ENCODE measurements at places on chromosomes 7 and 10. TPM values are rescaled to one million over a fixed set of nuclear protein-coding genes. Genes with fewer than 3 reads are reported as not detected.

- DNase-seq, result no peak
Observed at GRCh38 chr7:55730197-55730596, 132.4 kb downstream of the SEPTIN14 start.

DNA sequence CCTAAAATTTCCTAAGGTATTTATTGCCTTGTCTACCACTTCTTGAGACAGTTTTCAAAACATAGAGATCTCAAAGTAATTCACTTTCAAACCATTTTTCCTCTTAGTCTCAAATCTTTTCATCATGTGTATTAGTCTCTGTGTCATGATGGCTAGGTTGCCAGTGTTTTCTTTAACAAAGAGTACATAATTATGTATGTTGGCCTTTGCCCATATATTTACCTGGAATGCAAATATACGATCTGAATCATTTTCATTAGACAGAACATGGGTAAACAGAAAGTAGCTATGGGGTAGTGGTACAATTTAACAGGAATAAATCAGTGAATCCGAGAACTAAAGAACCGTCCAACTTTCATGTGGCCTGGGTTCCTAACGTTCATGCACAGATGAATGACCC is 852.1 kb upstream of the MBL2 start:
- no peak for DNase-seq

- DNase-seq, result no peak
Observed at GRCh38 chr10:32110790-32111189, 54.6 kb upstream of the KIF5B start.

DNA sequence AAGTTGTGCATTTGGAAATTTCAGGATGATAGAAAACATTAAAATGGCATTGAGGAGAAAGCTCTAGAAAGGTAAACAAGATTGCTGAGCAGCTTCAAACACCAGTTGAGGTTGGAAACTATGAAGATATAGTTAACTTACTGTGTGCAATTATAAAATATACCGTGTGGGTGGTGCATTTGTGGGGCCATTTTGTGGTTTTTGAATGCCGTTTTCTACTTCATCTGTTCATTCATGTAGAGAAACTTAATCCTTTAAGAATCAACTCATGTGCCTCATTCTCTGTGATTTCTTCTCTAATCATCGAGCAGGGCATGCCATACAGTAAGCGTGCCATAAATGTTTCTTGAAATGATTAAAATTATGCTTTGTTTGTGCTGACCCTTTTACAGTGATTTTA is 232.8 kb upstream of the TEX47 start:
- DNase-seq, result no peak

GRCh38 chr10:101085846-101086245 is 24.1 kb downstream of the KAZALD1 start:
- DNase-seq, result no peak

DNA sequence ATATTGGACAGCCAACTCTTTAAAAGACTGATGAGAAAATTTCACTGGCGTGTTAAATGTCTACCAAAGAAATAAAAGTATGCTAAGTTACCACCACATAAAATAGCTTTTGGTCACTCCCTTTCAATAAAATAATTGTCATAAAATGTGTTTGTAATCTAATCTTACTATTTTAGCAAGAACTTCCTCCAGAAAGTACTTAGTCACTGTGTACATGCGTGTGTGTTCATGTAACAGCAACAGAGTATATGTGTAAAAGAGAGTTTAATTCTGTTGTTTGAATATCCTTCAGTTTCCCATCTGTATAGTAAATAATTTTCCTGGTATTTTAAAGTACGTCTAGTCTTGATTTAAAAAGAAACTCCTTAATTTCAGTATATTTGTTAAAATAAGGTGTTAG is 35.0 kb upstream of the WASL start:
- no peak for DNase-seq

- DNase-seq, result no peak
Observed at GRCh38 chr7:25580141-25580540, 351.9 kb upstream of the NPVF start.

GRCh38 chr10:43870968-43871439 is 222.3 kb upstream of the ZNF32 start:
- DNase-seq, result no peak

DNA sequence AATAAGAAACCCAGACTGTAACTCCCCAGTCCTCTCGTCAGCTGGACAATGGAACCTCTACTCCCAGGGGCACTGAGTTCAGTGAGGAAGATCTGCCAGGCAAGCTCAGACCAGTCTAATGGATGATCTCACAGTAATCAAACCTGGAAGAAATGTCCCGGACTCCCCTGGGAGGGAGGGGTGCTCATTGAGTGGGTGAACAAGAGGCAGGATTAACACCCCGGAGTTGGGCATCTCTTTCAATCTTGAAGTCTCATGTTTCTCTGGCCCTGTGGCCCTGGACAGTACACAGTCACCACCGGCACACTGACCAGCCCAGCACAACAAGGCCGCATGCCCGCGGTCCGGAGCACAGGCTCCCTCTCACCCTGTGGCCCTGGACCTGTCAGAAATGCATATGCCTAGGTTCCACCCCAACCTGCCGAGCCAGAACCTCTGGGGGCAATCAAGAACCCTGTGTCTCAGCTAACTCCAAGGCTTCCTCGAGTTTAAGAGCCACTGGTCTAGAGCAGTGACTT is 27.8 kb downstream of the CXCL12 start:
- no peak for DNase-seq

DNA sequence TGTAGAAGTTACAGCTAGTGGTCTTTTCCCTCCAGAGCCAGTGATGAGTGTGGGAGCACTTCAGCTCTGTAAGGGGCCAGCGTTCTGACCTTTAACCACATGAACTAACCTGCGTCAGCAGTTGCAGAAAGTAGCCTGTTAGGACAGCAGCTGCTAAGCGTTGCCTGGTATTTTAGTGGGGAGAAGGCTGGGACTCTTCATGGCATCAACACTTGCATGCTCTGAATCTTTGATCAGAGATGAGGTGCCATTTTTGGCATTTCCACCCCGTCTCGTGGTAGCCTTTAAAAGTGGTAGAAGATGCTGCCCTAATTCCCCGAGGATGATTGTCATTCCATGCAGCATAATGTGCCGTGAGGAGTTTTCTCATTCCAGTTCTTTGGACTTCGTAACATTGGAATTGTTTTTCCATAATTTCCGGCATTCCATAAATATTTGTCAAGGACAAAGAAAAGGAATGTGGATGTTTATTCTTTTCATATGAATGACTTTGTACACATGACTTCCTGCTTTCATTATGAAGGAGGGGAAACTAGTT is 92.2 kb downstream of the AVL9 start:
- peak; percentile 53 for DNase-seq

GRCh38 chr7:4123346-4123745 is 558.7 kb upstream of the FOXK1 start:
- no peak for DNase-seq

Gene MYL10
- not detected for total RNA-seq

Gene ASCC1
- 36.1 TPM for total RNA-seq

Gene CFAP70
- 6.0 TPM for total RNA-seq

Gene CASTOR2
- total RNA-seq, result 9.9 TPM

Gene ANKRD1
- not detected for total RNA-seq

Gene FAM25C
- total RNA-seq, result not detected

Gene SP8
- total RNA-seq, result not detected

Gene TMEM196
- 0.06 TPM for total RNA-seq

Data from kidney (tissue), 22 donors.